ENCODE measurements at places on chromosomes 7 and 10. TPM values are rescaled to one million over a fixed set of nuclear protein-coding genes. Genes with fewer than 3 reads are reported as not detected.
A peak's percentile ranks its signal among the peaks of the same experiment; 100 is the strongest.

Gene NPSR1
- not detected for total RNA-seq

Gene TET1
- total RNA-seq = 2.9 TPM

Gene OPALIN
- total RNA-seq = not detected

Gene CACUL1
- total RNA-seq = 21.4 TPM

Gene FAM237B
- not detected for total RNA-seq

Gene CASTOR2
- 36.2 TPM for total RNA-seq

Gene SLF2
- 15.0 TPM for total RNA-seq

Gene NAT16
- total RNA-seq = not detected

DNA sequence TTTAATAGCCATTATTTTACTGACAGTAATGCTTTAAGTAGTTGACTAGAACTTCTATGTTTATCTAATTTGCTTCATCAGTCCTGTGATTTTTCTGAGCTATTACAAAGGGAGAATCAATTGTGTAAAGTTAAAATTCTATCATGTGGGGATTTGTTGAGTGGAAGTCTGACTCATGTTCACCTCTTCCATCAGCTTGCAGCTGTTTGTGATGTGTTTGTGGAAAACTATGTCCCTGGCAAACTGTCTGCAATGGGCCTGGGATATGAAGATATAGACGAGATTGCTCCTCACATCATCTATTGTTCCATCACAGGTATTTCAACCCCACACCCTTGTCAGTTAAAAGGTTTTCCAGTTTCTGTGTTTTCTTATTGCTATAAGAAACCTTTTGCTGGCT, 59.9 kb downstream of the SUGCT start:
- DNase-seq = no peak

- no peak for DNase-seq
Observed at GRCh38 chr10:52649511-52649910, 123.1 kb downstream of the MBL2 start.

- DNase-seq = no peak
Observed at GRCh38 chr7:35781200-35781701, 19.6 kb upstream of the SEPTIN7 start.

GRCh38 chr10:112587729-112588128, 140.7 kb downstream of the VTI1A start:
- no peak for DNase-seq

DNA sequence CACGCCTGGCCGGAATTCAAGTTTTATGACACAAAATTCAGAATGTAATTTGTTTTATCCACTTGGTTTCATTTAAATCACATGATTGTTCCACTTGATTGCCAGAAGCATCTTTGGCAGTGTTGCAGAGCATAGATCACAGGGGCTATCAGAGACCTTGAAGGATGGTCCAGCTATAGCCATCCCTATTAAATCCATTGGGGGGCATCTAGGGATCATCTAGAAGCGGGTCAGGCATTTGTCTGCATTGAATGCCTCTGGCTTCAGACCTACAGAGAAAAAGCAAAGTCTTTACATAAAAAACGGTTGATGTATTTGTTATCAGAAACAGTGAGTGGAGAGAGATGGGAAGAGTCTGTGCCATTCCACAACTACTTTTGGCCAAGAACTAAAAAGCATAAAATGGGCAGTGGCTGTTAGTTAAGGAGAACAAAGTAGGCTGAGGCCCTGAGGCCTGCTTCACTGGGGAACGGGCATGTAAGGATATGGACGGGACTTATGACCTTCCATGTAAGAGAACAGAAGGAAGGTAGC, 146.3 kb downstream of the NXPH1 start:
- DNase-seq = no peak

- no peak for DNase-seq
Observed at GRCh38 chr10:78155722-78156121, 122.1 kb downstream of the RPS24 start.

- DNase-seq = no peak
Observed at GRCh38 chr10:70492786-70493659, 14.5 kb downstream of the PALD1 start.

GRCh38 chr10:121722665-121723064, 124.4 kb upstream of the FGFR2 start:
- DNase-seq = no peak

DNA sequence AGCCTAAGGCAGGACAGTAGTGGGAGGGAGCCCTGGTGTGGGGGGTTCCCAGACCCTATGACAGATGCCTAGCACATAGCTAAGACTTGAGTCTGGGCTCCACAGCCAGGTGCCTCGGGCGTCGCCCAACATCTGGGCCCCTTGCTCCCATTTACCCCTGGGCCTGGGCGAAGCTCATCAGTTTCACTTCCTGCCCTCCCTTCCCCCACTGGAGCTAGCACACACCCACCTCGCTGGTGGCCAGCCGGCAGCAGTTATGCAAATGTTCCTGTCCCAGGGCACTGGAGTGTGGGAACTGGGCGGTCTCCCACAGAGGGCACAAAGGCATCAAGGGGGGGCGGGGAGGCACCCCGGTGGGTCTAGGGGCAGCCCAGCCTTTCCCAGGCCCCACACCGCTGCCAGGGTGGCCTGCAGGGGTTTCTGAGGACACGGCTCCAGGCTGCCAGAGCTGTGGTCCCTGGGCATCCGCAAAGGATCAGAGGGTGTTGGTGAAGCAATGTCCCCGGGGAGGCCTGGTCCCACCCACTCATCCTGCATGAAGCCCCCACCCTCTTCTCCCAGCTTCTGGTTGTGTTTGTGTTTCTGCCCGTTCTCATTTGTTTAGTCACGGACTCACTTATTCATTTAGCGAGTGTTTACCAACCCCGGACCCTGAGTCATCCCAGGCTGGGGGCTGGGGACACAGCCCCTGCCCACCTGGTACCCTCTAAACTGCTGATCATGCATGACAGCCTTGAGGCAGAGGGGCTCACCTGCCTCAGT, 20.4 kb downstream of the SH2B2 start:
- DNase-seq = peak; percentile 69

DNA sequence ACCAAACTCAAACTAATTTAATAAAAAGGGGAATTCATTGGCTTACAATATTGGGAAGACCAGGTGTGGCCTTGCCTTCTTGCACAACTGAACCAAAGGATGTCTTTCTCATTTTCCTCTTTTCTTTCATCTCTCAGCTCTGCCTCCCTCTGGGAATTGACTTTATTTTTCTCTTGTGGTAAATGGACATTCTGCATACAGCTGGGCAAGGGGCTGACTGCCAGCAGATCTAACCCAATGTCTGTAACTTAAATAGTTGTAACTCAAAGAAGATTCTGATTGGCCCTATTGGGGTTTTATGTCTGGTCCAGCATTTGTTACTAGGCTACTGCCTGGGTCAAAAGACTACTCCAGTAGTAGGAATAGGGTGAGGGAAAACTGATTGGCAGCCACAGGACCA, 15.3 kb downstream of the PTTG1IP2 start:
- DNase-seq = no peak

DNA sequence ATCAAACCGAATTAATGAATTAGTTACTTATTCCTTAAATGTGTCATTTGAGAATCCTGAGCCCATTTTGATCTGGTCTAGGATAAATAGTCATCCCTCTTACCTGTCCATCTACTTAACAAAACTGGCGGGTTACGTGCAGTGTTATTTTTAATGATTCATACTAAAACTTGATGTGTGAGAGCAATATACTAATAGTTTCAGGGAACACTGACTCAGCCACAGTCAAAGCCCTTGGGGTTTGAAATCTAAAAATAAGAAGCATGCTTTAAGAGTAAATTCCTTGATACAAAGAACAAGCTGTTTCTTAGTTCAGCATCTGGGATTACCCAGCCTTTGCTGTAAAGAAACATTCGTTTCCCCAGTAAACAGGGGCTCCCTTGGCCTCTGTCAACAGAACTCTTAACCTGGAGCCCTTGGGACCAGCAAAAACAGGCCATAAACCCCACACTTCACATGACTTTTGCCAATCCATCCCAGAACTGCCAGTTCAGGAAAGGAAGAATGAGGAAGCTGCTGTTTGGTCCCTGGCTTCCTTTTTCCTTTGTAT, 370.6 kb upstream of the IGFBP3 start:
- DNase-seq = no peak

GRCh38 chr7:20267482-20267881, 50.3 kb upstream of the MACC1 start:
- DNase-seq = no peak

GRCh38 chr10:101762736-101763135, 13.2 kb downstream of the FGF8 start:
- DNase-seq = no peak

DNA sequence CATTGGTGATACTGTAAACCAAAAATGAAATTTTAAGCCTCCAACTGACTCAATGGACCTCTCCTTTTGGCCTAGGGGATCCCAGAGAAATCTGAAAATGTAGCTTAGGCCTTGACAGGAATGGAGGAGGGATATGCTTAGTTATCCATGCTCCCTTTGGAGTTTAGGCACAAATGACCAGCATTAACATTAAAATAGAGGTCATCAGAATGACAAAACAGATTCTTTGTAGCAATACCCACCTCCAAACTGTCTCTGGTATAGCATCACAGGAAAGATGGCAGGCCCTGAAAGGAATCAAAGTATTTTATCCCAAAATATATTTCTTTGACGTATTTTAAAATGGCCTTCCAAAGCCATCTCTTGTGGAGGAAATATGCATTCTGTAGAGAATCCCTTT, 39.1 kb upstream of the LRRN3 start:
- DNase-seq = no peak

DNA sequence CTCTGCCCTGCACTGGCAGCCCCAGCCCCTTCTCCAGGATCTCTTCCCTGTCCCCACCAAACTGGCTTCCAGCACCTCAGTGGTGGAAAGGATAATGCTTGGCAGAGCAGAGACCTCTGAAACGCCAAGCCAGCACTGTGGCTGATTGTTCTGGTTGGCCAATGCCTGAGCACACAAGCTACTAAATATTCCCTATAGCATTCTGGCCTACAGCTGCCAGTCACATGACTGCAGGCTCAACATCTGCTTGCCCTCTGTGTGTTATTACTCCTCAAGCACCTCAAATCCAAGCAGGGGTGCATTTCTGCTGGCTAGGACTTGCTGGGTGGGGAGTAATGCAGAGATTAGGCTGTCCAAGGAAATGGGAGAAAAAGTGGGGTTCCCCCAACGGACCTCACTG, 6.1 kb downstream of the TBATA start:
- no peak for DNase-seq

GRCh38 chr7:132508724-132509353, 67.4 kb downstream of the PLXNA4 start:
- DNase-seq = peak; percentile 59

- DNase-seq = no peak
Observed at GRCh38 chr7:156378806-156379205, 261.8 kb upstream of the RNF32 start.

GRCh38 chr10:3248526-3249306, 76.1 kb upstream of the PITRM1 start:
- no peak for DNase-seq

DNA sequence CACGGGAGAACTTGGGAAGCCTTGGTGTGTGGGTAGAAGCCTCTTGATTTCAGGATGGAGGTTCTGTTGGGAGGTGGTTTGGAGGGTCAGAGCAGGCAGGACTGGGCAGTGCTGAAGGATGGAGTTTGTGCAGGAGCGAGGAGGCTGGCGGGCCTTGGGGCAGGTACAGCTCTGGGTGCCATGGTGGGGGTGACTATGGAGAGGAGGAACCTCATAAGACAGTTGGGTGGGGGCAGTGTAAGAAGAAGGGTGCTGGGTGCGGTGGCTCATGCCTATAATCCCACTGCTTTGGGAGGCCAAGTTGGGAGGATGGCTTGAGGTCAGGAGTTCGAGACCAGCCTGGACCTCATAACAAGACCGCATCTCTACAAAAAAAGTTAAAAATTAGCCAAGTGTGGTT, 54.7 kb upstream of the GTF2IRD1 start:
- DNase-seq = no peak

DNA sequence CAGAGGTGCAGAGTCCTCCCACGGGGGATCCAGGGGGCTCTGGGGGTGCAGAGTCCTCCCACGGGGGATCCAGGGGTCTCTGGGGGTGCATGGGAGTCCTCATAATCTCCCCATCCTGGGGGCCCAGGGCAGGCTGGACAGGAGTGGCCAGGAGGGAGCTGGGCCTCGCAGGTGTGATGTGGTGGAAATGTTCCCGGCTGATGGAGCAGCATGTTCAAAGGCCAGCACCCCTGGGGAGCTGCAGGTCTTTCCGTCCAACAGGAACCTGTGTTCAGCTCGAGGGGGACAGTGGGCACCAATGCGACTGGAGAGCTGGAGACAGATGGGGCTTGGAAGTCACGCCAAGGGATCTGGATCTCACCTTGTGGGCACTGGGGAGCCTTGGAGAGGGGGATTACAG, 38.5 kb upstream of the PSMG3 start:
- DNase-seq = no peak

GRCh38 chr10:96446966-96447596, 66.6 kb downstream of the TLL2 start:
- DNase-seq = no peak

DNA sequence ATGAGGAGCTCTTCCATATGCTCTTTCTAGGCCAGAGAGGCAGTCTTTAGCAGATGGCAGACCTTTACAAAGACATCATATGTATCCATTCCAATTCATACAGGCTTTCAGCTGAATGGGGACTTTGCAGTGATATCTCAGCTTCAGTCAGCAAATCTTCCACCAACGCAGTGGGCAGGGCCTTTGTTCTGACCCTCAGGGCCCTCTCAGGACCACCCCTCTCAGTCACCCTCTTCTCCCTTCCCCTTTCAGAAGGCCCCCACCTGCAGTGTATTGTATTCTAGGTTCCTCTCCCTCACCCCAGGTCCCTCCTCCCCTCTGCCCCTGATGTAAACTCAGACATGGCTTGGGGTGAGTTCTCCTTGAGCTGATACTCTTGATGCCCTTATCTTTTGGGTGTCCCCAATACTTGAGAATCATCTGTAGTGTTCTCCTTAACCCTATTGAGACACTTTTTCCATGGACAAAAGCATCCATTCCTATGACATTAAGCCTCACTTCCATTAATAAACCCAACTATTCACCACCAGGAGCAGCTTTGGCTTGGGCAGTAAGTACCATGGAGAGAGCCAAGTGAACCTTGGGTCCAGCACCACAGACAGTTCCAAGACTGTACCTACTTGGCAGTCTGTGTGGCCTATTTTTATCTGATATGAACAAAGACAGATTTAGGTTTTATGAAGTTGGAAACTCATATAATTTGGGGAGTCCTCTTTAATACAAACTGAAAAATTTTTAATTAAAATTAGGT, 62.7 kb downstream of the ADCYAP1R1 start:
- DNase-seq = no peak

GRCh38 chr7:68730964-68731363, 867.3 kb upstream of the AUTS2 start:
- DNase-seq = no peak

DNA sequence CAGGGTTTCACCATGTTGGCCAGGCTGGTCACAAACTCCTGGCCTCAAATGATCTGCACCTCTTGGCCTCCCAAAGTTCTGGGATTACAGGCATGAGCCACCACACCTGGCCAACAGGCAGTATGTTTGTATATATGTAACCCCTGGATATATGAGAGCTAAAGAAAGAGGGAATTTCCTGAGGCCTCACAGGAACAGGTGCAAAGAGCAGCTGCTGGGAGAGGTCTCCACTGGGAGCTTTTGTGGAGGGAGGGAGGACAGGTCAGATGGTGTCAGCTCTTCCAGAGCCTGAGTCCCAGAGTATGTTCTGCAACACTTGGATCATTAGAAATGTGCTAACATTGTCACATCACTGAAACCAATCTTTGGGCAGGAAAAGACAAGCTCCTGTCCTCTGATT, 110.1 kb upstream of the KIF5B start:
- no peak for DNase-seq
